Caki2 (cell line): ENCODE measurements at places on chromosomes 12 and 14. TPM values are rescaled to one million over a fixed set of nuclear protein-coding genes. Genes with fewer than 3 reads are reported as not detected.

Gene LBHD2
- 7.5 TPM in 1 of 2 replicates, not detected in the other for total RNA-seq

DNA sequence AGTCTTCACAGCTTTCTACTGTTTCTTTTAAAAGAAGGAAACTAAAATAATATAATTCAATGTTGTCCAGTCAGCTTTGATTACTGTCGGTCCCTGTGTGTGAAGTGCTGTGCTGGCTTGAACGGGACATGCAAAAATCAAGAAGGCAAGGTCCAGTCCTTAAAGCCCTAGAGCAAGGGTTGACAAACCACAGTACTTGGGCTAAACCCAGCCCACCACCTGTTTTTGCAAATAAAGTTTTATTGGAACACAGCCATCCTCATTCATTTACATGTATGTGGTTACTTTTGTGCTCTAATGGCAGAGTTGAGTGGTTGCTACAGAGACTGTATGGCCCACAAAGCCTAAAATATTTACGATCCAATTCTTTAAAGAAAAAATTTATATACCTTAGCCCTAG is 41.2 kb upstream of the TCL1B start:
- no peak for DNase-seq

DNA sequence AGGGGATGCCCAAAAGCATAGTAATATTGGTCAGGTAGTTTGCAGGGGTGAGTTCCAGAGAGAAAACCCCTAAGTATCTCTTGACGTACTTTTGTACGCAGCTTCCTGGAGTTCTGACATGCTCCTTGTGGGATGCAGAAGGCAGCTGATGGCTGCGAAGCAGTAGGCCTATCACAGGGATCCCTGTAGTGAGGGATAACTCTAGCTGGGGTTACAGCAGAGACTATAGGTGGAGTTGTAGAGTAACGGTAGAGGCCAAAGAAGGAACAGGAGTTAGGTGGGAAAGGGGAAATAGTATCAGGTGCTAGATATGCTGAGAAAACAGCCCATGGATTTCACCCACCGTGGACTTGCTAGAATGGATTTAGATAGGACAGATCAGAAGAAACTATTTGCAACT is 37.3 kb downstream of the MGST1 start:
- peak; percentile 55 for DNase-seq

DNA sequence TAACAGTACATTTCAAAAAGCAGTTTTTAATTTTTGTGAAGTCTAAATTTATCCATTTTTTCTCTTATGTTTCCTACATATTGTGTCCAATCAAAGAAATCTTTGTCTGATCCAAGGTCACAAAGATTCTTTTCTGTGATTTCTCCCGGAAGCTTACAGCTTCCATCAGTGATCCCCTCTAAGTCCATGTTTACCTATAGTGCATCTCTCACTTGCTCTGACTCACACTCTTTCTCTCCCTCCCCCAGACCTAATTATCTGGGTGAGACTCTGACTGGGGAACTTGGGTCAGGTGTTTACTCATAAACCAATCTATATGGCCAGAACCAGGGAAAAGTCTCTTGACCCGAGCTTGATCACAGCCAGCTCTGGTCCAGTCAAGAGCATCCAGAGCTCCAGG is 224.4 kb downstream of the SPTSSA start:
- no peak for DNase-seq

Gene ZNF605
- 1.3 and 2.6 TPM in 2 replicates for total RNA-seq

- DNase-seq: no peak
Observed at GRCh38 chr12:2171672-2172426, 119.1 kb downstream of the CACNA1C start.
